Effector memory CD8-positive, alpha-beta T cell (primary cell): ENCODE measurements at places on chromosomes 7 and 10.

GRCh38 chr10:1058017-1058416, 1.8 kb downstream of the WDR37 start:
- no peak for DNase-seq

DNA sequence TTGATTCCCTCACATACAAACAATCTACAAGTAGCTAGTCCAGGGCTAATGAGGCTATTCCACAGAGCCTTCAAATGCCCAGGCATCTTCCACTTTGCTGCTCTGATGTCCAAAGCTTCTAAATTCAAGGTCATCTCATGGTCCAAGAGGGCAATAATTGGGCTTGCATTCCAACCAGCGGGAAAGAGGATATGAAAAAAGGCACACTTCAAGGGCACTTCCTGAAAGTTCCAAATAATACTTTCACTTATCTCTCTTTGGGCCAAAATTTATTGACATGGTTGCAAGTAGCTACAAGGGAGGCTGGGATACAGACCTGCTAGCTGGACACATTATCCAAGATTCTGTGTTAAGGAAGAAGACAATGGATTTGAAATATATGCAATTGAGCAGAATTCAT, 25.2 kb upstream of the APBB1IP start:
- DNase-seq: no peak

DNA sequence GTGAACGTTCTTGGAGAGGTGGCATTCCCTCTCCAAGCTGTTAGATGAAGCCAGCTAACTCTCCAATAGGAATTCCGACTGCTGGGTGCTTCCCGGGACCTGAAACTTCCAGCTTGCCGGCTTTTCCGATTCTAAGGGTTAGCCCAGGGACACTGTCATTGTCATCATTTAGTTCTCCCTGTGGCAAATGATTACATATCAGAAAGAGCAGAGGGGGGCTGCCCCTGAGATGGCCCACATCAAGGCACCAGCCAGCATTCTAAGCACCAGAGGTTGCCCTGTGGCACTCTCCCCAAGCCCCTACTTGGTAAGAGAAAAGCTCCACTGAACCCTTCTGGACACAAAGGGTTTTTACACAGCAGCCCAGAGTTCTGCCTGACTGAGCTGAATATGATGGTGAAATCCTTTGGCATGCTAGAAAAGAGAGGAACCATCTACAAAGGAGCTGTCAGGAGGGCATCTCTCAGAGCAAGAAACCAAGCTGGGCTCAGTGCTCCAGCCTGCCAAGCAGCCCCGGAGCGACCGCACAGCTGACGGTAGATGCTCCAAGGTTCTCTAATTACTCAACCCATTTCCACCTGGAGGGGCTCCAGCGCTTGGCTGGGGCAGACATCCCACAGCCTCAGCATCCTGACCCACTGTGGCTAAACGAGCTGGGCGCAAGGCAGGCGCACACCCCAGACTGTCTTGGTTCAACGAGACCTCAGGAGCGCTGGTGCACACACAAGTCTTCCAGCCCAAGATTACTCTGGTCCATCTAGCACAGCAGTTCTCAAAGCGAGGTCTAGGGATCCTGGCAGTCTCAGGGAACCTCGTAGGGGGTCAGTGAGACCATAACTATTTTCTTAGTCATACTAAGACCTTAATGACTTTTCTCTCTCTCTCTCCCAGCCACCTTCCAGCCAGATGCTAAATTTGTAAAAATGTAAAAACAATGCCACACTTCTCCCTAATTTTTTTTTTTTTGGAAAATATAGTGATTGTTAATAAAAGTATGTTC, 160.5 kb downstream of the GFRA1 start:
- DNase-seq: no peak

GRCh38 chr7:22442882-22443369, 57.1 kb downstream of the STEAP1B start:
- DNase-seq: no peak

DNA sequence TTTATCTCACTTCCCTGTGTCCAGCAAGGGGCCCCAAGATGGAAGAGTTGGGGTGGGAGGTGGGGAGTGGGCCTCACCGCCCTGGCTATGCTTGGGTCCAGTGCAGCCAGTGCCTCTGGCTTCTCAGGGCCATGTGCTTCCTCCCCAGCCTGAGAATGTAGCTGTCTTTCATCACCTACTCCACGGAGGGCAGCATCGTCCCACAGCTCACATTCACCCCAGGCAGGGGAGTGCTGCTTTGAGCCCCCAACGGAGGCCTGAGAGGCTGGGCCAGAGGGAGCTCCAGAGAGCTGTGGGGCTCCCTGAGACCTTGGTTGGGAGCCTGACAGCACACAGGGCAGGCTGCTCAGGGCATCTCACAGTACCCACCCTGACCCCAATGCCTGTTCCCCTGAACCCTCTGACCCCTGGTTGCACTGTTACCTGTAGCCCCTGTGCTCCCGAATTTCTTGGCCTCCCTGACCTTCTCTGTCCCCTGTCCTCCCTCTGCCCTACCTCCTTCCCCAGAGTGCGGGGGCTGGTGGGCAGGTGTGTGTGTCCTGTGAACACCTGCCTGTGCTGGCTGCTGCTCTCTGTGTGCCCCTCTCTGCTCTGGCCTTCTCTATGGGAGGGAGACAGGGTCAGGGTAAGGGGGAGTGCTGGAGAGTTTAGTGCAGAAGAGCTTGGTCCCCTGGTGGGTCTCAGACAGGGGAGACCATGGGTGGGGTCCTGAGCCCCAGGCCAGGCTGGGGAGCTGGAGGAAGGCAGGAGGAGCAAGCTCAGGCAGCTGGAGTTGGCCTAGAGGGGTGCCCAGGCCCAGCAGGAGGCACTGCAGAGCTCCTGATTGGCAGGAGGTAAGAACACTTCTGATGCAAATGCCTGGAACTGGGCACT, 19.6 kb upstream of the ZNF488 start:
- no peak for DNase-seq

DNA sequence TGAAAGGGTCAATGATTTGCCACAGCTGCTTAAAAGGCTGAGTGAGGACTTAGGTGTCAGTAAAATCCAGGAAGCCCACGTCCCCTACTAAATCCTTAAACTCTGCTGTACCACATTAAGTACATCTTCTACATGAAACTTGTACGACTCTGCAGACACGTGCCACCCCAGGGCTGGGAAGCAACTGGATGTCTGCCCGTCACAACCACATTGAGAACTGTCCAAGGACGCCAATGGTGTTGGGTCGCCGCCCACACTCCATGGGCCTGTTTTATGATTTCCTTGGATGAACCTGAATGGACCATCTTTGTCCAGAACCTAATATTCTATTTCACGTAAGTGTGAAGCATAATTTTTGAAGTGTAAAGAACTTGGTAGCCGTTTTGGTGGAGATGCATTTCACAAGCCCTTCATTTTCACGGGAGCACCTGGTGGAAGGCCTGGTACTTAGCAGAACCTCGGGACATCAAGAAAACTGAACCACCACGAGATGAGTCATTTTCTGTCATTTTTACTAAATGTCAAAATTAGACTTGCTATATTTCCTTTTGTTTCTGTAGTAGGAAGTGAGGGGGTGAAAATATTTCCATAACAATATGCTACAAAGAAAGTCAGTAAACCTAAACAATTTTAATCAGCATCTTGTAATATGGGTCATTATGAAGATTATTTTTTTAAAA, 134.9 kb downstream of the SFMBT2 start:
- no peak for DNase-seq

- no peak for DNase-seq
Observed at GRCh38 chr10:101561068-101561915, 26.8 kb downstream of the POLL start.

- no peak for DNase-seq
Observed at GRCh38 chr10:72735288-72735936, 43.5 kb downstream of the MCU start.

DNA sequence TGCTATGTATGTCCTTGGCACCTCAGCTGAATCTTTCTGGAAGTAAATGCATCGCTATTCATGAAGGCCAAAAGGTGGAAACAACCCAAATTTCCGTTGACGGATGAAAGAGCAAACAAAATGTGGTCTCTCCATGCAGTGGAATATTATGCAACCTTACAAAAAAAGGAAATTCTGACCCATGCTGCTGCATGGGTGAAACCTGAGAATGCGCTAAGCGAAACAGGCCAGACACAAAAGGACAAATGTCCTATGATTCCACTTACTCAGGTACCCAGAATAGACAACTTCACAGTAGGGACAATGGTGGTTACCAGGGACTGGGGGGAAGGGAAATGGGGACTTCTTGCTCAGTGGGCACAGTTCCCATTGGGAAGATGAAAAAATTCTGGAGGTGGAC, 158.8 kb downstream of the CAMK1D start:
- no peak for DNase-seq

DNA sequence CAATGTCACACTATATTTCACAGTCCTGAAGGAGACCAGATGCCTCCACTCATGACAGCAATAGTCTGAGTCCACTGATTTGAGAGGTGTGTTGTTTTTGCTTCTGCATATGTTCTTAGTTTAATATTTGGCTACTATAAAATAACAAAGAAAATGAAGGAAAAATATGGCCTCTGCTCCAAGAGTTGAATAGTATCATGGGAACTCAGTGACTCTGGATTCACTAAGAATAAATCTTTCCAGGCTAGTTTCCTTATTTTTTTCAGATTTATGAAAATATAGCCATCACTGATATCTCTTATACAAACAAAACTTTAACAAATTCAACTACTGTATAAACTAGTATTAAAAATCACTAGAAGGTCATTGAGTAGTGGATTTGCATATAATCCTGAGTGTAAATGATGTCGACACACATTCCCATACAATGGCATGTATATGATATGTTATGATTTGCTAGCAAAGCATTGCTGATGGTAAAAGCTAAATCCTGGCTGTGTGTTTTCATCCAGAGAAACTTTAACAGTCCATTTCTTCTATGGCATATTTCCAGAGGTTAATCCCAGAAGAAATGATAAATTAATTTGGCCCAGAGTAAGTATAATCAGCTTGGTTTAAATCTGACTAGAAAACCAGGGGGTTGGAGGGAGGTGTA, 66.0 kb upstream of the VIPR2 start:
- DNase-seq: no peak

DNA sequence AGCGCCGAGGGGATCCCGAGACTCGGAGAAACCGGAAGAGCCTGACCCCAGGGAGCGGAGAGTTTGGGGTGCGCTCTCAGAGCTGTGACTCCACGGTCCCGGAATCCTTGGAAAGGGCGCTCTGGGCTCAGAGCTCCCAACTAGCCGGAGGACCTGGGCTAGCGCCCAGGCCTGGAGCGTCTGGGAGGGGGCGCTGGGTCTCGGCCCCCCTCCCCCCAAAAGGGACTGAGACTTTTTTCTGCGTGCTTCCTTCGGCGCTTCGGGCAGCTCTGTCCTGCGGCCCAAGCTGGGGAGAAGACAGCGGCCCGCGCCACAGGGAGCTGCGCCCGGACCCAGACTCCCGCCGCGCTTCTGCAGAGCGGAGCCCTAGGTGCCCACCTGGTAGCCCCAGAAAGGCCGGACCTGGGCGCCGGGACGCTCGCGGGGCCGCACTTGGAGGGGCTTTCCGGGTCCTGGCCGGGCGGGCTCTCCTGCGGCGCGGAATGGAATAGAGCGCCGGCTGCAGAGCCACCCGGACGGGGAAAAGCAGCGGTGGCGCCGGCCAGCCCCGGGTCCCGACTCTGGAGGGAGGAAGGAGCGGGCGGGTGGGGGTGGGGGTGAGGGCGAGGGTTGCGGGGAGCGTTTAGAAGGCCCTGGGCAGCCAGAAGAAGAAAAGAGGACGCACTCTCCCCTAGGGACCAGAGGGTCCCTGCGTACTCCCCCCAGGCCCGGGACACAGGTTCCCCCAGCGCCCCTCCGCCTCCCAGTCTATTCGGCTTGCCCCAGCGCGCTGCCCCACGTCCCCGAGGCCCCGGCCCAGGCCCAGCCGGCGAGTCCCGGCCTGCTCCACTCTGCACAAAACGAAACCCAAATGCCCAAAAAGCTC, 4.7 kb downstream of the ZNF503 start:
- DNase-seq: no peak

DNA sequence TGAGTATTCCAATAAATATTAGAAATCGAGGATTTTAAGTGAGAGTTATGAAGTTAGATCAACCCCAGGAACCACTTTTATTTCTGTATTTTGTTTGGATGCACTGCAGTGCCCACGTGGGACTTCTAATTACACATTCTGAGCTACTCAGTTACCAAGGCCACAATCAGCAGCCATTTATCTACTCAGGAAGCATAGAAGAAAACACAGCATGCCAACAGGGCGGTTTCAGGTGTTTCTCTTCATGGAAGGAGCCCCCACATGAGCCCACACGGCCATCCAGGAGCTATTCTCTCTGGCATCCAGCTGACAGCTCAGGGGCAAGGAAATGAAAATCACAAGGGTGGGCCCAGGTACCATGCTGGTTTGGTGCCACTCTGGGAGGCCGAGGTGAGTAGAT, 266.5 kb upstream of the MKLN1 start:
- DNase-seq: no peak

- DNase-seq: no peak
Observed at GRCh38 chr10:4810092-4810491, 15.9 kb upstream of the AKR1E2 start.

DNA sequence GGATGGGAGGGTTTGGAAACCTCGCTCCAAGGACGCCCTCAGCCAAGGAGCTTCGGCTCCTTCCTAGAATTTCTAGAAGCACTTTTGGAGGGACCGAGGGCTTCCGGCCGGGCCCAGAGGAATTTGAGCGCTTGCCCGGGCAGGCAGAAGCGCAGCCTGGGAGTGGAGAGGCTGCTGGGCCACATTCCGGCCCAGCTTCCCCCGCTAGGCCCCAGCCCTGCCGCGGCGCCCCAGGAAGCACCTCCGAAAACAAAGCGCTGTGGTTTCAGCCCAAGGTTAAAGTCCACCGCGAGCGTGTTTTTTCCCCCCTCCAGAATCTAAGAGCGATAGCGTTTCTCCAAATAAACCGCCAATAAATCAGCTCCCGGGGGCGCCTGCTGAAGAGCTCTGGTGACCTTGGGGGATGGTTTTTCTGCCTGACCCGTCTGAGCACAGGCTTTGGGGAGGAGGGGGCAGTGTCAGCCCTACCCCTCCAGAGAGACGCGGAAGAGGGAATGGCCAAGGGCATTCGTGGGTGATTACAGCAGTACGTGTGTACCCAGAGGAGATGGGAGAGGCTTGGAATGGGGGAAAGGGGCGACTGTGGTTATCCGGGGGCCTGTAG, 5.7 kb upstream of the TNRC18 start:
- no peak for DNase-seq

DNA sequence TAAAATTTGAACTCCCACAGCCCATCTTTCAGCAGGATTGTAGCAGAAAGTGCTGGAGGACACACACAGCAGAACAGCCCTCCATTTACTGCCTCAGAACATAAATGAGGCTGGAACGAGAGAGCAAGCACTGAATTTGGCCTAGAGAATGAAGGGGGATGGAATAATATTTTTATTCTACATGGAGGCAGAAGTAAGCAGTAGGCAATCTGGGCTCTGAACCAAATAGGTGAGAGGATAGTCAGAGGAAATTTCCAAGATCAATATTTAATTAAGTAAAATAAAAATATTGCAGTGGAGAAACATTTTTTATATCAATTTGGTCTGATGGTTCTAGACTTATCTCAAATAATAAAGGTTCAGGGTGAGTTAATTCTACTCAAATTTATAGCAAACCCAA, 29.2 kb upstream of the TSPAN13 start:
- no peak for DNase-seq

DNA sequence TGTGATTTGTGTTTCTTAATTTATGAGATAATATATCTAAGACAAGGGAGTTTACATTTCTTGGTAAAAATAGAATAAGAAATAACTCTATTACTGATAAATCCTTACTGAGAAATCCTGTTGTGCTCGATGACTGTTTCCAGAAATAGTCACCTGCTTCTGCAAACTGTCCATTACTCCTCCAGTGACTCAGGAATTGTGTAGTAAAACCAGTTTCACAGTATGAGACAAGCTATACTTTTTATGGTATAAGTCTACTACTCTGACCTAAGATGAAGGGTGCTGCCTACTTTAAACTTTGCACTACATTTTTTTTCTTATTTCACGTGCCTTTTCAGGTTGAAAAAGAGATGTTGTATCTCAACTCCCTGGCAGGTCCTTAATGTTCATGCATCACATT, 6.8 kb upstream of the ANKRD22 start:
- DNase-seq: no peak
